Activated CD8-positive, alpha-beta memory T cell treated with anti-CD3 and anti-CD28 coated beads, Interleukin-2, amount 10 ng/mL, durations not matched to agents 7 days and 5 days (primary cell): ENCODE measurements at places on chromosomes 16 and 17.
A peak's percentile ranks its signal among the peaks of the same experiment; 100 is the strongest.

DNA sequence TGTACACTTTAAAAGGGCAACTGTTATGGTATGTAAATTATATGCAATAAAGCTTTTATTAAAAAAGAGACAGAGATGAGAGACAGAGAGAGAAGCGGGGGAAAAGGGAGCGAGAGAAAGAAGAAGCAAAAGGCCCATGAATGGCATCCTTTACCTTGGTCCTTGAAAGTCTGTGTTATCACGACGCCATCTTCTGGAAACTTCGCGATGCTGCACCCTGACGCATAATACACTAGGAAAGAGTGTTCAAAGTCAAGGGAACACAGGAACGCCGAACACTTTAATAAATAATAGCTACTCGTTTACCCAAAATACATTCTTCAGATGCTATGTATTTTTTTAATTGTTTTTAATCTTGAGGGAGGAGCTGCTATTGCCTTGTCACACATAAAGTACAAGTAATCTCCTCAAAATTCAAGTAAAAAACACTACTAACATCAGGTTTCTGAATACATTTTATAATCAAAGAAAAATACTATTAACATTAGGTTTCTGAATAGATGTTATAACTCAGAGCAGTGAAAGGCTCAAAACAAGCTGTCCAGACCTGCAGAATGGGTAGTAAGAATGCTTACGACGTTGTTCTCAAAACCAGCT, 23.0 kb upstream of the SLC38A8 start:
- peak; percentile 58 for DNase-seq

DNA sequence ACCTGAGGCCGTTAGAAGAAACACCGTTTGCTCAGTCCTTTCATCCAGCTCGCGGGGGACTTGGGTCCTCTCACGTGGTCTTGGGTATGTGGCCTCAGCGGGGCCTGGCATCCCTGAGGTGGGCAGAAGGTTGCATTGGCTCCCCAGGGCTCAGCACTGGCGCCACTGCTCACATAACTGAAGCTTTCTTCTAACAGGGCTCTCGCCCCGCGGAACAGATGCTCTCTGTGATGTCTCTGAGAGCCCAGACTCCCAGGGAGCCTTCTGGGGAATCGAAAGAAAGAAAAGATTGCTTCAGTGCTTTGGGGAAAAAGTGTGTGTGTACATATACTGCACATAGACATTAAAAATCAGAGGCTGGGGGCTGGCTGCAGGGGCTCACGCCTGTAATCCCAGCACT, 10.1 kb downstream of the MGRN1 start:
- no peak for DNase-seq

DNA sequence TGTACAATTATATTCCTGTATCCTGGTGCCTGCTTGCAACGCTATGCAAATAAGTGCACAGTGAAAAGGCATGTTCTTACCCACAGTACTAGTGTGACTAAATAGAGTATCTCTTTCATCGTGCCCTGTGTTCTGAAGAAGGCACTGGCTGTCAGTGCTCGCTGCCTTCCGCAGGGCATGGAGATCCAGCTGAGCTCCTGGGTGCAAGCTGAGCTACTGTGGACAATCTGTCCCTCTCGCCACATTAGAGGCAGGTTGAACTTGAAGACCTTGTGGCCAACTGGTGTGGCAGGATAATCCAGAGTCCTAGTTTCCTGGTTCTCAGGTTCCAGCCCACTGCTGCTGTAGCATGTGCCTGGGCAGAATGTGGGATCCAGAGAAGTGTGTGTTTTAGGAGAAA, 1.9 kb upstream of the ST6GALNAC1 start:
- no peak for DNase-seq

- peak; percentile 47 for DNase-seq
These were observed 195.3 kb upstream of the RPL38 start for GRCh38 chr17:74008196-74008595.

DNA sequence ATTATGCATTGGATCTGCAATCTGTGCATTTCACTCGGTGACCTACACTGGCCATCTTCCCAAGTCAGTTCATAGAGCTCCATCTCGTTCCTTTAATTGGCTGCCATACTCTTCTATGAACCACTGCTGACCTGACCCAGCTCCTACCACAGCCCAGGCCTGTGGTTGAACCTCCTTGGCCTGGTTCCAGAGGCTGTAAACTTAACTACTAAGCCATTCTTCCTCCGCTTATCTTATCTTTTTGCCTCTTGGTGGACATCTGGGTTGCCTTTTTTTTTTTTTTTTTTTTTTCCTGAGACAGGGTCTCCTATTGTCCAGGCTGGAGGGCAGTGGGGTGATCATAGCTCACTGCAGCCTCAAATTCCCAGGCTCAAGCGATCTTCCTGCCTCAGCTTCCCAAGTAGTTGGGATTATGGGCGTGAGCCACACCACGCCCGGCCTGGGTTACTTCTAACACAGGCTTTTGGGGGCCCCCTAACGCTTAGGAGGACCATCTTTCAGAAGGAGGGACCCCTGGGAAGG, 18.3 kb downstream of the COQ7 start:
- no peak for DNase-seq

GRCh38 chr17:40602445-40603443, 37.5 kb upstream of the CCR7 start:
- DNase-seq, result peak; percentile 79
